ENCODE measurements at places on chromosomes 7 and 10.

DNA sequence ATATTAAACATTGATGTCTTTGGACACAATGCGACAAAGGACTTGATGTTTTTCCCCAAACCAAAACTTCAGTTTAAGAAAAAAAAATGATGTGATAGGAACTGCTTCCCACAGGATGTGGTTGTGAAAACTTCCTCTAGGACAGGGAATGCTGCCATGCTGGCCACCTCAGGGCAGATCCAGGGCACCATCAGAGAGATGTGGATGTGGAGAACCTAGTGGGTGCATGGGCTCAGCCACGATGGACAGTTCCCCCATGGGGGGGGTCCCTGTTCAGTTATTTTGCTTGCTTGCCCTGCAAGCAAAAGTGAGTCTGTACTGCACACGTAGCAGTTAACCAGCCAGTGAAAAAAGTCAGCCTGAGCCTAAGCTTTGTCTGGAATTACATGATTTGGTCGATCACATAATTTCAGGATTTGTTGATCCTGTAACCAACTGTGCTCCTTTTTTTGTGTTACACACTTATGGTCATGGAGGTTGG lies 36.3 kb downstream of the LAMB4 start:
- DNase-seq: no peak

DNA sequence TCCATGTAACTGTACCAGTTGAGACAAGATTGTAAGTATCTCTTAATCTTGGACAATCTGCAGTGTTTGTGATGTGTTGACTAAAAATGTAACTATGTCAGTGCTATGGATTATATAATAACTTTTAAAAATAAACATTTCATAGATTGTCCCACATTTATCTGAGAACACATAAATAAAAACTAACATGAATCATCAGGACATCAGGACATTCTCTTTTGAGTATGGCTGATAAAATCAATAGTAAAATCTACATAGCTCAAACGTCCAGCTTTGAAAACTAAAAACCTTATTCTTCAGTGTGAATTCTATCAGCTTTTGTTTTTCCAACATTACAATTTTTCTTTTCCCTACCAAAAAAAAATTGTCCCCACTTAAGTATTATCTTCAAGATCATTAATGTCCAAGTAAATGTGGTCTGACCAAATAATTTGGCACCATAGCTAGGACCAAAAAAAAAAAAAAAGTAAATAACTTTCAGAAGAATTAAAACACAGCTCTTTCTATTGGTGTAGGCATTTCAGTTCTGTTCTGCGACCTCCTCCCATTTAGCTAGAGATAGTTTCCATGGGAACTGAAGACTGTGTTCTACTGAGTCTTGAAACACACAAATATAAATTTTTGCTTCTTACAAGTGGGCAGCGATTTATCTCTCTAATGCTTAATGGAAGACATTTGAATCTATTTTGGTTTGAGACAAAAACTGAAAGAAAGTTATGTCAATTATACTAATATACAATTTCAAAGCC lies 123.0 kb upstream of the SGCE start:
- DNase-seq: no peak

GRCh38 chr10:86367152-86367951 lies 757 bp upstream of the GRID1 start:
- DNase-seq: no peak

DNA sequence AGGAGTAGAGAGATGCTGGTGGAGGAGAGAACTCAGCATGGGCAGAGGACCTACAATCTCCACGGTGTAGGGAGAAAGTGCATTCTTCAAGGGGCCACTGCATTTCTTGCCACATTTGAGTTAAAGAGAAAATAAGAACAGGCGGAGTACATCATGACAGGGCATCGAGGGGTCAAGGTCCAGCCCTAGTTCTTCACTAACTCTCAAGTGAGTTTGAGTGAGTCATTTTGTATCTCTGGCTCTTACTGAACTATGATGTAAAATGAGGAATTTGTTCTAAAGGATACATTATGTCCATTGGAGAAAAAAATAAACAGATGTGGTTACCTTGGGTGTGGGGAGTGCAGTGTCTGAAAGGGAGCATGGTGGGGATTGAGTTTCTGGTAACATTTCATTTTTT lies 182.9 kb downstream of the XPNPEP1 start:
- no peak for DNase-seq

DNA sequence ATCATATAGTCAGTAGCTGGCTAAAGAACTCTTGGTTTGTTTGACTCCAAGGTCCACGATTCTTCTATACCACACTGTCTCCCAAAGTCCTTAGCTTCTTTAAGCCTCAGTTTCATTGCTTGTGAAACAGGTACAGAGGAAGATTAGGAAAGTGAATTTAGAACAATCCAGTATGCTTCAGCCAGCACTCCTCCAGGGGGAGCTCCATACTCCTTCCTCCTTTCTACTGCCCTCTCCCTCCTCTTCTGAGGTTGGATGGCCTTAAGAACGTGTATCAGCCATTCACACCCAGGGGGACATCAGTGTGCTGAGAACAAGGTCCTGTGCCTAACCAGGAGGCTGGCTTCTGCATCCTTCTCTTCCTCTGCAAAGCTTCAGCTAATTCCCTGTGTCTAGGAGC lies 54.8 kb upstream of the CALD1 start:
- DNase-seq: no peak

All from GF-D8 (cell line).